ENCODE measurements at places on chromosomes 13 and 19. TPM values are rescaled to one million over a fixed set of nuclear protein-coding genes. Genes with fewer than 3 reads are reported as not detected.

The ACTMAP gene
- 8.8 TPM for total RNA-seq

The ERICH4 gene
- not detected for total RNA-seq

The CLC gene
- not detected for total RNA-seq

The CEACAM1 gene
- total RNA-seq, result 3.6 TPM

The GFY gene
- not detected for total RNA-seq
